Cardiac muscle cell (in vitro differentiated cells and primary cell): ENCODE measurements at places on chromosomes 2 and 18. TPM values are rescaled to one million over a fixed set of nuclear protein-coding genes. Genes with fewer than 3 reads are reported as not detected.
A peak's percentile ranks its signal among the peaks of the same experiment; 100 is the strongest.

DNA sequence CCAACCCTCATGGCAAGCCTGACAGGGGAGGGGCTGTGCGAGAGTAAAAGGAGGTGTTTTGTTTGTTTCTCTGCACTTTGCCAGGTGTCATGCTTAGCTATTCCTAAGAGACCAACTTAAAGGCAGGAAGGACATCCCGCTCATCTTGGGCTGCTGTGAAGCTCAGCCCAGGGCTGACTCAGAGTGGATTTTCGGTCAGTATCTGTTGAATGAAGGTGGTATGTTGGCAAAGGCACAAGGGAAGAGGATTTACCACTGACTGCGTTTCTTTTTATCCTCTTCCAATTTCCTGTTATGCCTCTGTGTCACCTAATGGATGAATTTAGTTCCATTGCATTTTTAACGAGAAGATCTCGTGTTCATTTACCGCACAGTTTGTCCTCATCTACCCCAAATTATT lies 18.9 kb downstream of the TRPM8 start:
- H3K36me3 ChIP-seq, result no peaks in the 10 kb centered on the region
- peaks cover 31% of the 10 kb centered on the region for H3K27me3 ChIP-seq
- H3K27ac ChIP-seq, result no peak overlapping the region

- H3K27me3 ChIP-seq, result no peaks in the 10 kb centered on the region
- peaks cover 8% of the 10 kb centered on the region for H3K4me1 ChIP-seq
- no peaks in the 10 kb centered on the region for H3K36me3 ChIP-seq
- DNase-seq, result no peak
- H3K27ac ChIP-seq, result no peak overlapping the region
- H3K4me3 ChIP-seq, result no peak overlapping the region
Observed at GRCh38 chr18:73645160-73645715, 502.4 kb downstream of the FBXO15 start.

DNA sequence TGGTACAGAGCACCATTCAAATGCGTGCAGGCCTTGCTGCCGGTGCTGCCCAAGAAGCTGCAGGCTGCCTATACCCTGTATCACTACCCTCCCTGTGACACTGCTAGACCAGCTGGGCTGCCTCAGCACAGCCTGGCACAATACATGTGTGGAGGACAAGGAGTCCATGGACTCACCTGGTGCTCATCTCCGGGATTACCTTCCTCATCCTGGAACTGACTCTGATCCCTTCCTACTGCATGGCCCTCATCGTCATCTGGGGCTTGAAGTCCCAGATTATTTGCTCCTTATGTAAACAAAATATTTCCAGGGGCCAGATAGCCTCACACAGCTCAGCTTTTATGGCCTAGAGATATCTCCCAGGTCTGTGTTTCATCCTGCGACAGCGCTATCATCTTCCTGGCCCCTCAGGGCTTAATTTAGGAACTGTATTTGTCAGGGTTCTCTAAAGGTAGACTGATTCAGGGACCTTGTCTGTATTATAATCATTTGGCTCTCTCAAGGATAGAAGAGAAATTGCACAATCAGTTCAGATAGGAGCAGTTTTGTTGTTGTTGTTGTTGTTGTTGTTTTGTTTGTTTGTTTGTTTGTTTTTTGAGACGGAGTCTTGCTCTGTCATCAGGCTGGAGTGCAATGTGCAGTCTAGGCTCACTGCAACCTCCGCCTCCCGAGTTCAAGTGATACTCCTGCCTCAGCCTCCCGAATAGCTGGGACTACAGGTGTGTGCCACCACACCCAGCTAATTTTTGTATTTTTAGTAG lies 42.9 kb downstream of the WDR75 start:
- no peaks in the 10 kb centered on the region for H3K4me1 ChIP-seq
- H3K27ac ChIP-seq, result no peak overlapping the region
- DNase-seq, result no peak
- H3K4me3 ChIP-seq, result no peak overlapping the region
- no peaks in the 10 kb centered on the region for H3K36me3 ChIP-seq

DNA sequence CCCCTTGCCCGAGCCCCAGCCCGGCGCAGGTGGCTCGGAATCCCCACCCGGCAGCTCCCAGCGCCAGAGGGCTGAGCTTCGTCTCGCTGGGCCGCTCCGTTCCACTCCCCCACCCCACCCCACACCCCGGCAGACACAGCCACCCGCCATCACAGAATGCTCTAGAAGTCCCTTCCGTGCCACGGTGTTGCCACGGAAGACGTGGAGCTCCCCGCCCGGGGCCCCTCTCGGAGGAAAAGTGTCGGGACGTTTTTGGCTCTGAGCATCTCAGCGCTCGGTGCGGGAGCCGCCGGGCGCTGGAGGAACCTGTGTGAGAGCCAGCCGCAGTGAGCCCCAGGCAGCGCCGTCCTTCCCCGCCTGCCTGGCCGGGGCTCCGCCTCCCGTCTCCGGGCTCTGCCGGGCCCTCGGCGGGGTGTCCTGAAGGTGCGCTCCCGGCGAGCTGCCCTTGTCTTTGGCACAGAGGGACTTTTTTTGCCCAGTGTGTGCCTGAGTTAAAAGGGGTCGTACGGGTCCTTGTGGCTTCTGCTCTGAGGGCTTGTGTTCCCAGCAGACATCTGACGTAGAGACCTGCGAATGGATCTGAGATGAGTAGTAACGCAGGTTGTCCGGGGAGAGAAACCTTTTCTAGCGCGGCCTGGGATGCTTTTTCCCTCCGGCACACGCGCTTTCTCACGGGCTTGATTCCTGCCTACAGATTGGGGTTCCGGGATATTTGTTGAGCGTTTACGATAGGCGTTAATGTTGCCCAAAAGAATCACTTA lies 1.8 kb downstream of the ZCCHC2 start:
- peak; percentile 74 for DNase-seq
- peak overlapping the region; percentile 70 for H3K4me3 ChIP-seq
- peaks cover 16% of the 10 kb centered on the region for H3K27me3 ChIP-seq
- peak overlapping the region; percentile 85 for H3K27ac ChIP-seq
- H3K36me3 ChIP-seq, result no peaks in the 10 kb centered on the region
- H3K4me1 ChIP-seq, result peaks cover 7% of the 10 kb centered on the region

GRCh38 chr2:30232801-30233130 lies 1.4 kb downstream of the LBH start:
- peaks cover 51% of the 10 kb centered on the region for H3K4me1 ChIP-seq
- peak overlapping the region; percentile 90 for H3K27ac ChIP-seq
- H3K36me3 ChIP-seq, result peaks cover 28% of the 10 kb centered on the region
- H3K4me3 ChIP-seq, result peak overlapping the region; percentile 95

DNA sequence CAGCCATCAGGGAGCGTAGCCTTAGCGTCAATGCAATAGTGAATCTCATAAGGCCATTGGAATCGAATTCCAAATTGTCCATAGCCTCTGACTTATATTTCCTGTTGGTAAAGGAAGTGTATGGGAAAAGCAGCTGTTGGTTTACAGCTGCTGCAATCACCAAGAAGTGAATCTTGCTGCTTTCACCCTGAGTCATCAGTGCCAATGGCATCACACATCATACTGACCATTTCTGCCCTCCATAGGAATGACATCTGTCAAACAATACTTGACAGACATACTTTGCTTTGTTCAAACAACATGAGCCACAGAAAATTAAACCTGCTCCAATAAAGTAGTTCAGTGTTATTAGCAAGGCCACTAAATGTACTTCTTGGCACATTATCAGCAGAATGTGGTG lies 111.2 kb upstream of the KLHL29 start:
- H3K36me3 ChIP-seq, result no peaks in the 10 kb centered on the region
- H3K27me3 ChIP-seq, result no peaks in the 10 kb centered on the region
- peaks cover 4% of the 10 kb centered on the region for H3K4me1 ChIP-seq
- H3K4me3 ChIP-seq, result no peak overlapping the region
- no peak overlapping the region for H3K27ac ChIP-seq

DNA sequence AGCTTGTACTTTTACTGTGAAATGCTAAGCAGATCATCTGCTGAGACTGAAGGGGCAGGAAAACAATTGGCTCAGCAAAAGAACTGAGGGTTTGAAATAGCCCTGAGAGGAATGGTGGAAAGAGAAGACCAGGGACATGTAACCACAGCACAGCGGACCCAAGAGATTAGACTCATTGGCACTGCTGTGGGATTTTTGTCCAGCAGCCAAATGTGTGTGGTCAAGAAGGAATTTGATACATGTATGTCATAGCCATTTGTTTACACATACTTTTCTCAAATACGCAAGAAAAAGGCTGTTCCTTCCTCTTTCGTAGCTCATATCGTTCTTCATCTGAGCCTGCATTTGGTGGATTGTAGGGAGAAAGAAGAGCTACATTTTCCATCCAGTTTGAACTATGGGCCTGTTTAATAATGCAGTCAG lies 73.8 kb downstream of the TRABD2A start:
- H3K27me3 ChIP-seq, result no peaks in the 10 kb centered on the region
- DNase-seq, result no peak
- no peaks in the 10 kb centered on the region for H3K4me1 ChIP-seq
- H3K4me3 ChIP-seq, result no peak overlapping the region
- no peak overlapping the region for H3K27ac ChIP-seq

DNA sequence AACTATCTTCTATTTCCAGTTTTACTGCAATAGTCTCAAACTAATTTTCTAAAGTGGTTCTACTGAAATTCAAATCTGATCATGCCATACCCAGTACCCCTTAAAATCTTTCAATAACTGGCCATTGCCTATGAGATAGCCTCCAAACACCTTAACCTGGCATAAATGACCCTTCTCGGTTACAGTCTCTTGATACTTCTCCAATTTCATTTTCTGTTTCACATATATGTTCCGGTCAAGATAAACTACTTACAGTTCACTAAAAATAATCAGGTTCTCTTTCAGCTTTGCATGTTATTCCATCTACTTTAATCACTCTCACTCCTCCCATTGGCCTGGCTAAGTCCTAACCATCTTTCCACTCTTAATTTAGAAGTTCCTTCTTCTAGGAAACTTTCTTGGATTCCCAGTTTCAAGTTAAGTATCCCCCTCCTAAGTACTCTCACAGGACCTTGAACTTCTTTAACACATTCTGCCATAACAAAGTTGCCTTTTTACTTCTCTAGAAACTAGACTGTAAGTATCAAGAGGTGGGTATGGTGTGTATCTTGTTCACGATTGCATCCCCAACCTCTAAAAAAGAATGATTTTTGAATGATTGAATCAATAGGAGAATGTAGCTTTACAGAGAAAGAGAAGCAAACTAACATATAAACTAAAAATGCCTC lies 110.2 kb upstream of the RBBP8 start:
- no peaks in the 10 kb centered on the region for H3K36me3 ChIP-seq
- no peaks in the 10 kb centered on the region for H3K4me1 ChIP-seq

GRCh38 chr2:183371545-183371944 lies 247.3 kb downstream of the NUP35 start:
- no peak overlapping the region for H3K27ac ChIP-seq
- H3K36me3 ChIP-seq, result no peaks in the 10 kb centered on the region
- no peak for DNase-seq

DNA sequence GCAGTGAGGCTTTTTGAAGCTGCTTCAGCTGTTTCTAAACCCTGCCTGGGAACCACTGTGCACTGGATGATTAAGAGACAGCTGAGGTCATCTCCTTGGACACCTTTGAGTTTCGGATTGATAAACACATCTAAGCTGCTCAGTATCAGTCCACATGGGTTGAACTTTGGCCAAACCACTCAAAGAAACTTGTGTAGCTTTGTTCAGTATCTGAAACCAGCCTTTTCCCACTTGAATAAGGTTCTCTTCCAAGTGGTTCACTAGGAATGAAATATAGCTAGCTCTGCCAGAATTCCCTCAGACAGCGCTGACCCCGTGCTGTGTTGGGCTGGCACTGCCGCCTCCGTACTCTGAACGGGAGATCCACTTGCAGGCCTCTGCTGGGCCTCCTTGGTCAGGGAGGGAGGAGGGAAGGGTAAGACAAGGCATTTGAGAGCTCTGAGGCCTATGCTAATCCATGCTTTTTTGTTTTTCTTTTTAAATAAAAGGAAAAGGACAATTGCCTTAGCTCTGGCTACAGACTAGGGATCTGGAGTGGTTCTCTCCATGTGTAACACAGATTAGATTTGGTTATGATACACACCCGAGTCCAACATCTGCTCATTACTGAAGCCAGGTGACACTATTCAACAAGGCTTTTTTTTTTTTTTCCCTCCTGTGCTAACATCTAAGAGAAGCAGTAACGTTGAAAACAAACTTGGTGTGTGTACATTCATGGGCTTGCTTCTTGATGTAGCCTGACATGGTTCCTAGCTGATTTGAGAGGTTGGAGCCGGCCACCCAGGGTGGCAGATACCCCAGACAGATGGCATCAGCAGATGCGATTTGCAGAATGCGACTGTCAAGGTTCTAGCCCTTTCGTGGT lies 67.7 kb downstream of the NCK2 start:
- no peaks in the 10 kb centered on the region for H3K36me3 ChIP-seq
- peaks cover 16% of the 10 kb centered on the region for H3K4me1 ChIP-seq
- no peak overlapping the region for H3K4me3 ChIP-seq
- peak overlapping the region; percentile 57 for H3K27ac ChIP-seq

Gene SCLY
- total RNA-seq, result 16.6 and 19.7 TPM in 2 replicates

Gene LYPD6
- total RNA-seq, result 7.6 and 10.7 TPM in 2 replicates

Gene UGT1A9
- not detected in 2 replicates for total RNA-seq

Gene FAM228A
- 1.7 and 3.0 TPM in 2 replicates for total RNA-seq
